NCI-H226 (cell line): ENCODE measurements at places on chromosomes 6 and 20.
A peak's percentile ranks its signal among the peaks of the same experiment; 100 is the strongest.

- DNase-seq = no peak
These were observed 42.5 kb downstream of the KCNQ2 start for GRCh38 chr20:63429992-63430391.

DNA sequence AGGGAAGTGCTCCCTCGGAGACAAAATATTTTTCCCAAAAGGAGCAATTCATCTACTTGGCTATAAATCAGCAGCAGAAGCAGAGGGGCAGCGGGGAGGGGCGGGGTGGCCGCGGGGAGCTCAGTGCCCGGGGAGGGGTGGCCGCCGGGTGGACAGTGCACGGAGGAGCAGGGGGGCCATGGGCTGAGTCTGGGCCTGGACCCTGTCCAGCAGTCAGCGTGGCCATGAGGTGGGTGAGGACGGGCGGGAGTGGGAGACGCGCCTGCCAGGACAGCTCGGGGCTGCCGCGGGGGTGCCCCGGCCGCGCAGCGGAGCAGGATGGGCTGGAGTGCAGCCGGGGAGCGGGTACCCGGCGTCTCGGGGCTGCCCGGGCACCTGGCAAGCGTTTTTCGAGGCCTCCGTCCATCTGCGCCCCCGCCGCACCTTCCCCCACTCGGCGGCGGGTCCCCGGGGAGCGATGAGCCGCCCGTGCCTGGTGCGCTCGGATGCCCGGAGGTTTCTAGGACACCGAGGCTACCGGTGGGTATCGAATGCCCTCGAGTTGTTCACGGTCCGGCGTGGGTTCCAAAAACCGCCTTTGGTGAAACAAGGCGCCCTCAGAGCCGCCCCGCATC, 229.5 kb downstream of the THBS2 start:
- no peak for DNase-seq

DNA sequence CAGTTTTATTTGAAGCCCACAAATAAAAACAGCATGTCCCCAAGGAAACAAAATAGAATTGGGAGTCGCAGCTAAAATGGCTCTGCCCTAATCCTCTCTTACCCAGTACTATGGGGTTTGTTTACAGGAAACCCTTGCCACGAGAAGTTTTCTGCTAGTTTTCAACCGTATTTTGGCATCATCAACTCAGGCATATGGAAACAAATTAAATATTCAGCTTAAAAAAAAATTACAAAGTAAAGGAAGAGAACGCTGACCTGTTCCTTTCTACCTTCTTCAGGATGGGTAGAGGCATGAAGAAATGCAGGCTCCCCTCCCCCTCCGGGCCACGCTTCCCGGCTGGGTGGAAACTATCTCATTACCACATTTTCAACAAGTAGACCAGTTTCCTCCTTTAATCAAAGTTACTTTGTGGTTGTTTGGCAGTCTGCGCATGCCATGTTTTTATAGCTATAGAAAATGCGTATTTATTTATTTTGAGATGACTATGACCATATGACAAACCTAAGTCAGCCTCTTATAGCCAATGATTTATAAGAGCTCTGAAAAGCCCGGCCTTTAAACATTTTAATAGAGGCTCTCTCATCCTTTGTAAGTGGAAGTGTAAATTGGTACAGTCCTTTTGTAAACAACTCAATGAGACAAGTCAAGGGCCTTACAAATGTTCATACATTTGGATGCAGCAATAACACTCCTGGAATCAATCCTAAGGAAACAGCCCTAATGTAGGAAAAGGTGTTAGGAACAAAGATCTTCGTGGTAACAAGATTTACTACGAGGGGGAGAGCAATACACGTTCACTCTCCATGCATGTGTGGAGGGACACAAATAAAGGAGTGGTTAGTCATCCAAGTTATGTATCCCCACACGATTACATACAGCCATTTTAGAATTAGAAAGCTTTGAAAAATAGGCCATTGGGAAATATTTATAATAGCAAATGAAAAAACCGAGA, 16.1 kb upstream of the ZNF217 start:
- DNase-seq = no peak

- DNase-seq = no peak
These were observed 26.1 kb upstream of the FOXF2 start for GRCh38 chr6:1363298-1363697.

- DNase-seq = no peak
These were observed 66.7 kb downstream of the SYNDIG1 start for GRCh38 chr20:24535941-24536730.

- DNase-seq = peak; percentile 91
These were observed 1111.4 kb upstream of the CITED2 start for GRCh38 chr6:140485740-140486449.

GRCh38 chr6:64477391-64477790, 841.8 kb downstream of the PHF3 start:
- no peak for DNase-seq

DNA sequence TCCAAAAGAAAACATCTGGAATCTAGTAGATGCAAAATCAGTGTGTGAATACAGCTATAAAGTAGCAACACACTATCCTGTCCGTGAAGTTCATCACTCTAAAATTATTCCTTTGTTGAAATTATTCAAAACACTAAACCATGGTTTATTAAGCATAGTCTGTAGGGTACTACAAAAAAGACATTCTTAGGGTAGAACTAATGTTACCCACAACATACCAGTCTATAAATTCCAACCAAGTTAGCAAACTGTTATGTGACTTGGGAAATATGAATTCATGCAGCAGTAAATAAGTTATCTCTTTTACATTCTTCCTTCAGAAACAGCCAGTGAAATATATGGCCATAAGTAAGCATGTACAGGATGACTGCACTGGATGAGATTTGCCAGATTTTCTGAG, 580.3 kb upstream of the ADGRB3 start:
- no peak for DNase-seq

GRCh38 chr6:25369433-25370177, 90.4 kb downstream of the CARMIL1 start:
- DNase-seq = no peak

DNA sequence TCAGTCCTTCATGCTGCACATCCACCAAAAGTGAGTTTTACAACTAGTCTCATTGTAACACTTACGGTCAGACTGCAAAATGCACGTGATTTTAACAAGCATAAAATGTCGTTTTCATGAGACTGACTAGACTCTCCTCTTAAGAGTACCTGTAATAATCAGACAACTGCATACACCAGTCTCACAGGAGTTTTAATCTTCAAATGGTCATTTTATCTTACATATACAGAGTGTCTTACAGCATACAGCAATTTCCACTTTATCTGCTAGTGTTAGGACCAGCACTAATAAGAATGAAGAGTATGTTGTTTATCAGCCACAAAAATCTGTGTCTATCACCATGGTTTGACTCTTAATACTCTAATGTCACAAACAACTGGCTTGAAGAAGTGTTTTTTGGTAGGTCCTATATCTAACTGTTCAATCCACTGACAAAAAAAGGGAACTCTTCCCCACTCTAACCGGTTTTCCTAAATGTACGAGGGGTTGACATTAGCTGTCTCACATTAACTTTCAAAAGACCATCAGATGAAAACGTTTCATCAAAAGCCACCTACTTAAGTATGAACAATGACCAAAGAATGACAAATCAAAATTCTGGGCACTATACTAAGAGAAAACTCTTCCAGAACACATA, 1.5 kb upstream of the ASF1A start:
- DNase-seq = no peak

GRCh38 chr6:166657531-166657930, 30.5 kb upstream of the RPS6KA2 start:
- DNase-seq = no peak
